ENCODE measurements at places on chromosomes 5 and 9.

DNA sequence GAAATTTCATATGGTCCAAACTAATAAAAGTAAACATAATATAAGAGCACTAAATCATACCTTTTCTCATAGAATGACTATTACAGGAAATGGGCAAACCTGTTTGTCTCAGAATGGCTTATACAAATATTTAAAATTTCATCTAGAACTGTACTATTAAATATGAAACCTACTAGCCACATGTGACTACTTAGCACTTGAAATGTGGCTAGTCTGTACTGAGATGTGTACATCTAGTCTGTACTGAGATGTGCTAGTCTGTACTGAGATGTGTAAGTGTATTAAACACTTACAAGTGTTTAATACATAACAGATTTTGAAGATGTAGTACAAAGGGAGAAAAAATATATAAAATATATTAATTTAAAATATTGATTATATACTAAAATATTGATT, 22.4 kb downstream of the ABITRAM start:
- DNase-seq = no peak

DNA sequence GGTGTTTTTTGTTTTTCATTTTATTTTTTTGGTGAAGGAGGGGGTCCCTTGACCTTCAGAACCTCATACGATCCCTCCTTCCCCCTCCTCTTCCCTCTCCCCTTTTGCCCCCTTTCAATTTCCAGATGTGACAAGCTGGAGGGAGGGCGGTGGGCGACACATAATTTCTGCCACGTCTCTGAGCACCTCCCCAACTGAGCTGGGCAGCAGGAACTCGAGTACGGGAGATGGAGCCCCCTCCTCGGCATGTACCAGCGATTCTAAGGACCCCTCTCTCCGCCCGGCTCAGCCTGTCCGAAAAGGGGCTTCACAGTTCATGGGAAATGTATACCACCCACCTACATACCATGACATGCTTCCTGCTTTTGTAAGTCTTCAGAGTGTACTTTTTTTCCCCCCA, 52.4 kb downstream of the PRRC2B start:
- DNase-seq = no peak

DNA sequence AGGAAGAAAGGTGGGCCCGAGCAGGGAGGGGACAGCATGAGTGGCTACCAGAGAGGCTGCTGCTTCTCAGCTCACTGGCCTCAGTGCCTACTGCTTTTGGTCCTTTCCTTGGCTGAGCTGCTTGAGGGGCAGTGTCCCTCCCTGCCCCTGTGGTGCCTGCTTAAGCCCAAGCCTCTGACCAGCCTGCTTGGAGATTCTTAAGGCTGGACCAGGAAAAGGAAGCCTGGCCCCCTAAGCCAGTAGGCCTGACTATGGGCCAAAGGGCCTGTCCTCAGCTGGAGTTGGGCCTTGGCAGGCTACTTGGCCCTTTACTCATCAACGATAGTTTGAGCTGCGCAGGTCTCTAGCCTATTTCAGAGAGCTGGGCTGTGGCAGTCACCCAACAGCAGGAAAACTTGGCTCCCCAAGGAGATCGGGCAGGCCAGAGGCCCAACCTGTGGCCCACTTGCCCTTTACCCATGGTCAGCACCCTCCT, 24.9 kb downstream of the TCF7 start:
- no peak for DNase-seq

DNA sequence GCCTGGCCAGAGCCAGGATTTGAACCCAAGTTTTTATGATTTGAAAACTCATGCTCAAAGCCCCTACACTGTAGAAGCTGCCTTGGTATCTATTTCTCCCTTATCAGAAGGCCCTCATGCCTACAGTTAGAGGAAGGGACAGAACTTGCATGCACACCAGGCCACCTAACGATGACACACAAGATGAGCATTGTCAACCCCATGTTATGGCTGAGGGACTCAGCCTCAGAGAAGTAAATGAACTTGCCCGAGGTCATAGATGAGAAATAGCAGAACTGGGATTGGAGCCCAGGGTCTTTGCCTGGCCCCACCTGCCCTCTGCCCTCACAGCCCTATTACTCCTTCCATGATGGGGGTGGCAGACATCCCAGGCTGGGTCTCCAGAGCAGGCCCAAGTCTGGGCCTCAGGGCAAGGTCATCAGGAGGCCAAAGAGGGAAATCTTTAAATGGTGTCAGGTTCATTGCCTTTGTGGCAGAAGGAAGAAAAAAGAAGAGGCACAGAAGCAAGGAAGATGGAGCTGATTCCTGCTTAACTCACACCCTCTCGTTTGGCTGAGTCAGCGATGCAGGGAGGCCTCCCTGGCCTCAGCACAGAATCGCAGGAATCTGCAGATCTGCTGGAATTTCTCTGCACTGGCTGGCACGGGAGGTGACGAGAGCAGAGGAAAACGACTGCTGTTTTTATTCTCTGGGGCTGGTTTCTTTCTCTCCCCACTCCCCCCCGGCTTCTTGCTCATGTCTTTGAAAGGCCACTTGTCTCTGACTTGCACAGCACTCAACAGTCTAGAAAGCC, 20.6 kb upstream of the CRB2 start:
- peak; percentile 30 for DNase-seq

DNA sequence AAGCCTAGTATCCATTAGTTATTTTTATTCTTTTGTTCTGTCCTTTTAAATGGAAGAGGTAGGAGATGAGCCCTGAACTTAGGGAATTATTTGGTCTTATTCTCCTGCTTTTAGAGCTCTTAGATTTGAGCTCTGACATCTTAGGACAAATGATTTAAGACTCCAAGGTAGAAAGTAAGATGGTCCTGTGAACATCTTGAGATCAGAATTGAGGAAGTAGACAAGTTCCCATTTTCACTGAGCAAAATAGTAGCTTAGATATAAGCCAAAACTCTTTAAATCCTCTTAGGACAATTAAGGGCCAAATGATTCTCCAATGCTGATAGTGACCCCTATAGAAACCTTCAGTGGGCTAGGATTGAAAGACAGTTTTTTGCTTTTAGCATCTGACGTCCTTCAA, 53.0 kb upstream of the RUSC2 start:
- DNase-seq = no peak

DNA sequence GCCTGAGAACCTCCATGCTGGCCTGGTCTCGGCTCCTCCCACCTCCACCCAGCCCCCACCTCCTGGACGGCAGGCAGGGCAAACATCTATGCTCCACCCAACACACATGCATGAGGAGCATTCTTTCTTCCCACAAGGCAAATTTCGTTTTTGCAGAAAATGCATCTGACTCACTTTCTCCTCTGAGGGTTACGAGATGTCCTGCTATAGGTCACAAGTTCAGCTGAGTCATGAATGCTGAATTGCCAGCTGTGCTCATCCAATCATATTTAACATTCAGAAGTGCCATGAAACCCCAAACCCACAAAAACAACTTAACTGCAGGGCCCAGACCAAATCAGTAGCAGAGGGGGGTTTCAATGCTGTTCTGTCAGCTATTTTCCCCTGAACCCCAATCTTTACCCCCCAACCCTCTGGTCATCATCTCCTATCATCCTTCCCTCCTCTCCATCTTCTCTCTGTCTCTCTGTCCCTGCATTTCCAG, 39.0 kb upstream of the OSMR start:
- DNase-seq = no peak

GRCh38 chr5:65478336-65478735, 3.4 kb downstream of the ADAMTS6 start:
- DNase-seq = no peak

- DNase-seq = no peak
Observed at GRCh38 chr5:115930630-115931337, 31.5 kb upstream of the LVRN start.

- DNase-seq = no peak
Observed at GRCh38 chr9:109652112-109652511, 127.9 kb upstream of the PALM2AKAP2 start.

GRCh38 chr5:76694317-76694716, 21.6 kb upstream of the F2R start:
- no peak for DNase-seq

DNA sequence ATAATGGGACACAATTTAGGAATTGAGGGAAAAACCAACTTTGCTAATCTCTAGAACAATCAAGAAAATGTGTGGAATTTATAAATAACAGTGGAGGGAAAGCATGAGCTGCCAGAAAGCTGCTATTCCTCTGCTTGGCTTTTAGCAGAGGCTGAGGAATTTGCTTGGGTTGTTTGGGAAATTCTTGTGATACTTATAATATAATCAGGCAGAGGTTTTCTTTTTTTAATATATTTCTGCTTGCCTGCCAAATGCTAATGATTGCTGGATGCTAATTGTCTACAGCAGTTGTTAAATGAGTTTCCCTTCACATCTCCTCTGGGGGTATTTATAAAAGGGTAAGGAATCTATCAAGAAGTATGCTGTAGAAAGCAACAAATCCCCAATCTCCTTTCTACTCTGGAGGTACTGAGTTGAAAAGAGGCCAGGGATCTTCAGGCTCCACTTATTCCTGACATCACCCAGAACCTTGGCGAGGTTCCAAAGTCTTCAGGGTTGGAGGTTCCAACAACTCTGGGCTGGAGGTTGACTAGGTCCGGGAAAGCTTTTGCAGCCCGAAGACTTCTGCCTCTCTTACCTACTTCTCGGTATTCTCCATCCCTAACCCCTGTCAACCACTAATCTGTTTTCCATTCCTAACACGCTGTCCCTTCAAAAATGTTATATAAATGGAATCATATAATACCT, 60.4 kb upstream of the TMED7 start:
- DNase-seq = no peak

GRCh38 chr5:95841914-95842812, 19.6 kb upstream of the GLRX start:
- no peak for DNase-seq

GRCh38 chr9:32823551-32823950, 40.2 kb downstream of the TMEM215 start:
- no peak for DNase-seq

DNA sequence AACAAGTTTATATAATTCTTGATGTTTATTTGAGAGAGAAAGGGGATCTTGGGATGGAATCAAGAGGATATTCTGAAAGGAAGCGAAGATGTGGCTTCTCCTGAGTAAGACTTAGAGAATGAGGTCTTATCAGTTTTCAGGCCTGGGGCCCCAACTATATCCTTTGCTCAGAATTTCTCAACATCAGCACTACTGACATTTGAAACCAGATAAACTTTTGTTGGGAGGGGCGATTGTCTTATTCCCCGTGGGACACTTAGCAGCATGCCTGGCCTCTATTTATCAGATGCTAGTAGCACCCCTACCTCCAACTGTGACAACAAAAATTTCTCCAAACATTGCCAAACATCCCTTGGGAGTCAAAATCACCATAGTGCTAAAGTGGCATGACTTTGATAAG, 567.7 kb downstream of the MAT2B start:
- no peak for DNase-seq

DNA sequence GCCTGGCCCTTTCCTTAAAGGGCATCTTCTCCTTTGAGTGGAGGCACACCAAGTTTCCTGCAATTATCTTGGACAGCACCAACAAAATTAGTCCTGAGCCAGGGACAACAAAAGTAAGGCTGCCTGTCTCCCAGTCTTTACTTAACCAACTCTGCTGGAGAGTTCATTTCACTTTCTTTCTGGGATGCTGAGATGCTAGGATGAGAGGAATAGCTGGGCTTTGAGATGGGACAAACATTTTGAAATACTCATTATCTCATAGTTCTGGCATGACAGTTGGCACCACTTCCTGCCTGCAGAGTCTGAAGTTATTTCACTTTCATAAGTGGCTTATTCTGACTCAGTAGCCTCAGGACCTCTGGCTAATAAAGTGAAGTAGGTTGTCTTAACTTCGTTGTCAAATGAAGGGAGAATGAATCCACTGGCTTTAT, 157.0 kb downstream of the C9orf152 start:
- DNase-seq = no peak

DNA sequence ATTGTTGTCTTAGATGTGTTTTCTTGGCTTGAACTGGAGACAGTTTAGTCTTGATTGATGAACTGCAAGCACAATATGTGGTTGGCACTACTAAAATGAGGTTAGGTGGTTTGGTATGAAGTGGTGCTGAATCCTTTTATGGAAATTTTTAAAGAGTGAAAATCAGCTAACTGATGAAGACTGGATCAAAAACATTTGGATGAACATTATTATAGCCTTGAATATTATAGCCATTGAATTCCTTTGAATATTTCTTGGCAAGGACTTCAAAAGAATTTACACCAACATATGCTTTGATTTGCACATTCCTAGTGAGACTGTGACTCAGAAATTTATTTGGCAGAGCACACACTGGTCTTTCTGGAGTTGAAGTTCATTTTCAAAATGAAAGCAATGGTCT, 318.3 kb downstream of the CHSY3 start:
- DNase-seq = no peak

- no peak for DNase-seq
Observed at GRCh38 chr9:19386502-19387044, 6.5 kb upstream of the RPS6 start.

- DNase-seq = no peak
Observed at GRCh38 chr5:39657943-39658342, 233.2 kb upstream of the DAB2 start.

- DNase-seq = no peak
Observed at GRCh38 chr9:123234853-123235252, 33.5 kb downstream of the STRBP start.

DNA sequence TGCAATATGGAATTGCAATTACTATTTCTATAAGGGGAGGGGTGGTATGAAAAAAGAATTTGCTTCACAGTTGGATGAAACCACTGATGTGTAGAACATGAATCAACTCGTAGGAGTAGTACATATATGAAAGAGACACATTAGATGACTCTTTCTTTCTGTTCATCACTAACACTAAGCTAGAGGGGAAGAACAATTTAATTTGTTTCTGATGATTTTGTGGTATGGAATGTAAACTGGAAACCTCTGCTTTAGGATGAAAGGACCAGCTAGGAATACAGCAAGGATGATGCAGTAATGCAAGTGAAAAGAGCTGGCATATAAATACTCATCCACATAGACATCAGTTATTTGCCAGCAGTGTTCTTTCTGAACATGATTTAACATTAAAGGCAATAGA, 113.4 kb downstream of the PAPPA start:
- DNase-seq = no peak

- no peak for DNase-seq
Observed at GRCh38 chr5:122532035-122532434, 220.0 kb downstream of the SNCAIP start.
